Fibroblast of lung (primary cell): ENCODE measurements at places on chromosomes 16 and 17. TPM values are rescaled to one million over a fixed set of nuclear protein-coding genes. Genes with fewer than 3 reads are reported as not detected.

TOP2A gene
- 4.9 and 41.6 TPM in 2 replicates for total RNA-seq

HOXB4 gene
- 6.2 and 8.9 TPM in 2 replicates for total RNA-seq

KCNJ12 gene
- total RNA-seq = 0.66 and 1.5 TPM in 2 replicates

SLC5A10 gene
- under 0.01 TPM in 1 of 2 replicates, not detected in the other for total RNA-seq

RAB26 gene
- total RNA-seq = 0.51 and 2.0 TPM in 2 replicates

TEKT5 gene
- 0.26 TPM in 1 of 2 replicates, not detected in the other for total RNA-seq

TBC1D3K gene
- total RNA-seq = not detected in 2 replicates

KCNH6 gene
- total RNA-seq = not detected in 2 replicates

PRDM7 gene
- not detected in 2 replicates for total RNA-seq

C16orf86 gene
- 5.6 and 9.2 TPM in 2 replicates for total RNA-seq

NTN1 gene
- total RNA-seq = 0.51 and 3.1 TPM in 2 replicates

CHTF18 gene
- 1.3 and 4.3 TPM in 2 replicates for total RNA-seq

KIFC3 gene
- 30.3 and 44.9 TPM in 2 replicates for total RNA-seq

CMTM2 gene
- not detected in 2 replicates for total RNA-seq

PDILT gene
- not detected in 2 replicates for total RNA-seq

IL4R gene
- total RNA-seq = 21.1 and 23.6 TPM in 2 replicates

WSCD1 gene
- 0.51 and 0.83 TPM in 2 replicates for total RNA-seq

OR4D1 gene
- total RNA-seq = not detected in 2 replicates

TMC7 gene
- 0.51 and 1.5 TPM in 2 replicates for total RNA-seq

KIF2B gene
- total RNA-seq = not detected in 2 replicates

ETV4 gene
- 0.33 and 0.51 TPM in 2 replicates for total RNA-seq

SMPD3 gene
- under 0.01 TPM in 2 replicates for total RNA-seq
